ENCODE measurements at places on chromosomes 2 and 18.

DNA sequence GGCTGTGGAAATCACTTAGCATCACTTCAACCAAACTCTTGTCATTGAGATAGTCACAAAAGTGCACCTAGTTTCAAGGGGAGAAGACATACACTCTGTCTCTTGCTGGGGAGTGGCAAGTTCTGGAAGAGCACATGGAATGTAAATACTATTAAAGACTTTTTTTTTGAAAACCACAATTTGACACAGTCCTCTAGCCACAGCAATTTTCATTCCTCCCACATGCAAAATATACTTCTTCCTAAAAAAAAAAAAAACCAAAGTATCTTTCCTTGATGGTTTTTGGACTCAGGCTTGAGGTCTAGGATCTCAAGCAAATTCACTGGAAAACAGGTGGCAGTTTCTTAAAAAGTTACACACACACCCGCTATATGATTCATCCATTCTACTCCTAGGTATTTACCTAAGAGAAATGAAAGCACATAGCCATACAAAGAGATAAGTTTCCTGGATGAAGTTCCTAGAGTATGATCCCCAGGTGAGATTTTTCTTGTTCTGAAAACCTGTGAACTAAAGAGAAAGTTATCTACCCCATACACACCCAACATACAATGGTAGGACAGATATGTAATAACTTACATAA lies 295.8 kb downstream of the SP3 start:
- no peak for DNase-seq

GRCh38 chr18:35161934-35162333 lies 78.9 kb upstream of the ZNF397 start:
- no peak for DNase-seq

- DNase-seq, result no peak
Measured at GRCh38 chr18:50424877-50425690, 50.2 kb downstream of the SKA1 start.

GRCh38 chr2:241001413-241002274 lies 3.2 kb downstream of the SNED1 start:
- DNase-seq, result no peak

- DNase-seq, result no peak
Measured at GRCh38 chr2:12579018-12579417, 137.7 kb upstream of the TRIB2 start.

GRCh38 chr2:234479465-234479864 lies 17.4 kb downstream of the ARL4C start:
- DNase-seq, result no peak

- no peak for DNase-seq
Measured at GRCh38 chr2:60534052-60534685, 19.3 kb downstream of the BCL11A start.

- no peak for DNase-seq
Measured at GRCh38 chr2:189363559-189363958, 77.7 kb upstream of the WDR75 start.
